ENCODE measurements at places on chromosomes 2 and 18. TPM values are rescaled to one million over a fixed set of nuclear protein-coding genes. Genes with fewer than 3 reads are reported as not detected.

Gene ALPG
- total RNA-seq = not detected

Gene TGFBRAP1
- total RNA-seq = 18.8 TPM

Gene CIAO1
- 59.5 TPM for total RNA-seq

Gene SULT1C4
- not detected for total RNA-seq

Gene PROKR1
- not detected for total RNA-seq

Gene NT5C1B
- total RNA-seq = not detected

Gene SLC23A3
- 0.75 TPM for total RNA-seq

Gene RRM2
- 101 TPM for total RNA-seq

Gene IL36G
- total RNA-seq = 0.32 TPM

Gene REV1
- total RNA-seq = 30.2 TPM

Gene CRYGD
- not detected for total RNA-seq

Gene SERPINB11
- total RNA-seq = not detected

Gene FBLN7
- 0.04 TPM for total RNA-seq

Gene CXCR1
- total RNA-seq = 0.28 TPM

Gene LHCGR
- not detected for total RNA-seq

Gene G6PC2
- not detected for total RNA-seq

Gene MTERF4
- total RNA-seq = 15.9 TPM

Gene FRZB
- not detected for total RNA-seq

Gene XDH
- total RNA-seq = 19.3 TPM

Gene ALLC
- not detected for total RNA-seq

Gene COLEC11
- not detected for total RNA-seq

Gene TM4SF20
- not detected for total RNA-seq

Gene FZD7
- total RNA-seq = 2.5 TPM

Gene TNFAIP6
- total RNA-seq = not detected

Gene RAB17
- total RNA-seq = 0.75 TPM

Gene SAG
- not detected for total RNA-seq

Gene SPC25
- 15.4 TPM for total RNA-seq

Gene GALNT3
- total RNA-seq = 96.5 TPM

Gene C2orf72
- not detected for total RNA-seq

Gene SYT4
- not detected for total RNA-seq

Gene RAB10
- 115 TPM for total RNA-seq

Gene DNAJC5G
- not detected for total RNA-seq

Gene ACKR3
- 1.8 TPM for total RNA-seq

Gene UCN
- total RNA-seq = 0.14 TPM

Data from foreskin keratinocyte (primary cell).